ENCODE measurements at places on chromosomes 5 and 9.

DNA sequence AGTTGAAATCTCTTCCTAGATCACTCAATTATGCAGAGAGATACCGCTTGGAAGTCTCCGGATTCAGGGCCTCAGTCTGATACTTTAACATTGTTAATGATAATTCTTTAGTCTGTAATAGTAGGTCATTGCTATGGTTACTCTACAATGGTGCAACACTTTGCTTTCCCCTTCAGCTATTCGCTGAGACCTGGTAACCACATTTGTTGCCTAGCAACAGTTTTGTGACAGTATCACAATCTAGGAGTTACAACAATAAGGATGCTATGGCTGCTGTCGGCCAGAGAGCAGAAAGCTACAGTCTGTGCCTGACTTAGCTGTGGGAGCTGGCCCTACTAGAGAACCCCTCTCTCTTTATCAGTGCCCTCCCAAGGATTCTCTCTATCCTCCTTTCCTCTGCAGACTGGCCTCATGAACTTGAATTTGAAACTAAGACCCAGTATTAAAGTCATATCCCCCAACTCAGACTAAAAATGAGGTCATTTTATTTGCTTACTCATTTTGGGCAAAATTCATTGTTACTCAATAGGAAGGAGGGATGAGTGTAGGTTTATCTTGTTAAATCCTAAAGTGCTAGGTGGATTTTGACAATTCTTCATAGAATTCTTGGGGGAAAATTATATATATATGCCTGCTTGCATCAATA is 39.3 kb downstream of the NR2F1 start:
- H3K27me3 ChIP-seq: peaks cover 19% of the 10 kb centered on the region
- no peak overlapping the region for H3K27ac ChIP-seq
- H3K36me3 ChIP-seq: peaks cover 3% of the 10 kb centered on the region
- H3K4me1 ChIP-seq: peaks cover 31% of the 10 kb centered on the region
- no peak for DNase-seq
- no peak overlapping the region for H3K4me3 ChIP-seq

- DNase-seq: no peak
- no peaks in the 10 kb centered on the region for H3K36me3 ChIP-seq
- H3K27ac ChIP-seq: no peak overlapping the region
These were observed 113.2 kb downstream of the CEMIP2 start for GRCh38 chr9:71655141-71655540.

- no peak overlapping the region for H3K27ac ChIP-seq
- H3K4me1 ChIP-seq: no peaks in the 10 kb centered on the region
- H3K4me3 ChIP-seq: no peak overlapping the region
- H3K36me3 ChIP-seq: no peaks in the 10 kb centered on the region
These were observed 19.4 kb downstream of the FIBCD1 start for GRCh38 chr9:130919559-130920145.

GRCh38 chr9:136787690-136788400 is 3.3 kb upstream of the TMEM141 start:
- H3K4me3 ChIP-seq: no peak overlapping the region
- peaks cover 23% of the 10 kb centered on the region for H3K4me1 ChIP-seq
- no peaks in the 10 kb centered on the region for H3K27me3 ChIP-seq
- DNase-seq: peak; percentile 75

- H3K4me3 ChIP-seq: no peak overlapping the region
- no peak for DNase-seq
- H3K27me3 ChIP-seq: no peaks in the 10 kb centered on the region
These were observed 458.6 kb downstream of the ZSWIM6 start for GRCh38 chr5:61790678-61791077.

- H3K36me3 ChIP-seq: no peaks in the 10 kb centered on the region
- H3K27me3 ChIP-seq: no peaks in the 10 kb centered on the region
- DNase-seq: no peak
- H3K4me3 ChIP-seq: no peak overlapping the region
These were observed 41.7 kb upstream of the AKNA start for GRCh38 chr9:114429488-114429887.

GRCh38 chr9:76677481-76678055 is 86.7 kb upstream of the PCA3 start:
- H3K27me3 ChIP-seq: no peaks in the 10 kb centered on the region
- H3K4me1 ChIP-seq: peaks cover 10% of the 10 kb centered on the region
- H3K4me3 ChIP-seq: no peak overlapping the region
- DNase-seq: no peak

DNA sequence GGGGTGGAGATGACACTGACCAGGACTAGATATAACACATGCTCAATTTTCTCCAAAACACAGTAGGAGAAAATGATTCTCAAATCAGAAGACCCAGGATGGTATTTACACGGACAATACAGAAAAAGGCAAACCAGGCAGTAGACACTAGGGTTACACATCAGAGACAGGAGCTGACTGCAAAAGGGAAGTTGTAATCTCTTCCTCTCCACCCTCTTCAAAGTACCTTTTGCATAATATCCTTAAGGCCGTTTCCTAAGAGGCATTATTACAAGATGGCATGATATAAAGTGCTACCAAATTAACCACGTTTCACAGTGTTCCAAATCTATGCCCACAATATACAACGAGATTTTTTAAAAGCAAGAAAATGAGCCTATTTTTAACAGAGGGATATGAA is 39.2 kb downstream of the YIPF5 start:
- DNase-seq: no peak
- H3K27me3 ChIP-seq: no peaks in the 10 kb centered on the region
- H3K27ac ChIP-seq: no peak overlapping the region
- H3K36me3 ChIP-seq: no peaks in the 10 kb centered on the region

GRCh38 chr5:177456976-177457851 is 10.6 kb downstream of the PRR7 start:
- H3K27me3 ChIP-seq: no peaks in the 10 kb centered on the region
- peaks cover 20% of the 10 kb centered on the region for H3K36me3 ChIP-seq
- DNase-seq: peak; percentile 59

DNA sequence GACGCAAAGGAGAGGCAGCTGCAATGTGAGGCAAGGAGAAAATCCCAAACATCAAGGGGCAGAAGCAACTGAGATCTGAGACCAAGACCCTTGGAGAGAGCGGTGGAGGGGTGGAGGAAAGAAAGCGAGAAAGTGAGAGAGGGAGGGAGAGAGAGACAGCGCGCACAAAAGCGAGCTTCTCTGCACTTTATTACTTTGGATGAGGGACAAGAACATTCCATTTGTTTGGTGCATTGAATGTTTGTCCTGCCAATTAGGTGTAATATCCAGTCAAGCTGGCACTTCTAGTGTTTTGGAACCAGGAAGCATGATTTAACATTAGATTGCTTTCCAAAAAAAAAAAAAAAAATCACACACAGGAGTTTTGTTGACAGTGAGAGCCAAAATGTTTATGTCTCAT is 1.4 kb downstream of the CAST start:
- H3K4me1 ChIP-seq: peaks cover 50% of the 10 kb centered on the region
- no peak for DNase-seq
- peak overlapping the region; percentile 96 for H3K4me3 ChIP-seq

DNA sequence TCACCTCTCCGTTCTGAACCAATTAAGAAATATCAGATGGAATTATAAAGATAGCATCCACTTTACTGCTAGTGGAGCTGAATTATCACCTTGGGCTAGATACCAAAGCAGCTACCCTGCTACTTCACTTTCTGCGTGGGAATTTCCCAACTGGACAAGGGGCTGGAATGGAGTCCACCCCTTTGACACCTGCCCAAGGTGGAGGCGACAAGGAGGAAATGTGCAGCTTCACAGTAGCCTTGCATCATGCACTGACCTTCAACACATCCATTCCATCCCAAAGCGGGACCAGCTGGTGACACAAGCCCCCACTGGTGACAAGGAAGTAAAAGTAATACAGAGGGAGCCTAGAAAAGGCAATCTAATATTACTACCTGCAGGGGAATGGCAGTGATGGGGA is 30.7 kb downstream of the CTNND2 start:
- H3K36me3 ChIP-seq: no peaks in the 10 kb centered on the region
- no peaks in the 10 kb centered on the region for H3K27me3 ChIP-seq
- H3K4me3 ChIP-seq: no peak overlapping the region
- H3K4me1 ChIP-seq: no peaks in the 10 kb centered on the region
- no peak overlapping the region for H3K27ac ChIP-seq

GRCh38 chr5:115296124-115297022 is at the start of gene CCDC112:
TSS of gene CCDC112 (minus strand) at chr5:115296654. CDS start at chr5:115296543, 111 bp downstream.
- H3K36me3 ChIP-seq: no peaks in the 10 kb centered on the region
- peak; percentile 84 for DNase-seq
- peaks cover 14% of the 10 kb centered on the region for H3K27me3 ChIP-seq
- peaks cover 7% of the 10 kb centered on the region for H3K4me1 ChIP-seq
- H3K27ac ChIP-seq: no peak within 1 kb of the TSS

GRCh38 chr5:33462456-33462855 is 21.7 kb downstream of the TARS1 start:
- H3K4me3 ChIP-seq: no peak overlapping the region
- no peak for DNase-seq
- peaks cover 96% of the 10 kb centered on the region for H3K36me3 ChIP-seq
- peaks cover 5% of the 10 kb centered on the region for H3K4me1 ChIP-seq

DNA sequence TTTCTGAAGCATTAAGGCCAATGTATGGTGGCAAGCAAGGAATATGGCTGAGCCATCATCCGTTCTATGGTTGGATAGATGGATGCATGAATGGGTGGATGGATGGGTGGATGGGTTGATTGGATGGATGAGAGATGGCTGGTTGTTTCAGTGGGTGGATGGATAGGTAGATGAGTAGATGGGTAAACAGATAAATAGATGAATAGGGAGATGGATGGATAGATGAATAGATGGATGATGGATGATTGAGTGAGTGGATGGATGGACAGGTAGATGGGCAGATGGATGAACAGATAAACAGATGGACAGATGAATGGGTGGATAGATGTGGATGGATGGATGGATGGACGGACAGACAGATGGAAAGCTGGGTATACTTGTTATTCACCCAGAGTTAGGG is 92.6 kb upstream of the ZNF618 start:
- H3K4me1 ChIP-seq: no peaks in the 10 kb centered on the region
- peaks cover 16% of the 10 kb centered on the region for H3K27me3 ChIP-seq
- H3K4me3 ChIP-seq: no peak overlapping the region
- H3K27ac ChIP-seq: no peak overlapping the region
- H3K36me3 ChIP-seq: no peaks in the 10 kb centered on the region

DNA sequence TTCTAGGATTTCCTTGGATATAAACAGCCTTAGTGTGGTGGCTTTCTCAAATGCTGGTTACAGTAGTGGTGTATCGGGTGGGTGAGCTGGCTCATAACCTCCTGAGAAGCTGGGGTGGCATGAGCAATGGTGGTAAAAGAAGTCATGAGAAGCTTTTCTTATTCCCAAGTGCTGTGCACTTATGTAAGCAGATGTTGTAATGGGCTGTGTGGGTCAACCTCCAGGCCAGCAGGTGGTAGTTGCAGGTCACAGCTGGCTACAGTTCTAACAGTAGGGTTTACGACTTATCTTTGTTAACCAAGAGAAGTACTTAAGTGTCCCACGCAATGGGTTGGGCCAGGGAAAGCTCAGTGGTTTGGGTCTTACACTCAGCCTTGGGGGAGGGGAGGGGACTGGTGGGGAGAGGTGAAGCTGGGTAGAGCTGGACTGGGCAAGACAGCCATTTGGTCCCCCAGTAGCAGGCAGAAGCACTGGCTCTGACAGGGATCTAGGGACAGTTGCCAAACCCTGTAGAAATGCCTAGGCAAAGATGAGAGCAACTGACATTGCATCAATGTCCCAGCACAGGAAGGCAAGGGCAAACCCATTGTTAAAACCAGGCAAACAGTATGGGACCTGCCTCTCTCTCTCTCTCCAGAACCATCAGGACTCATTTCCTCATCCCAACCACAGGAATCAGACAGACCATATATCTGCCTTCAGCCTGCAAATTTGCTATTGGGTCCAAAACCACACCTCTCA is 76.8 kb downstream of the RNF130 start:
- H3K4me3 ChIP-seq: no peak overlapping the region
- H3K27ac ChIP-seq: no peak overlapping the region
- peaks cover 2% of the 10 kb centered on the region for H3K36me3 ChIP-seq
- no peaks in the 10 kb centered on the region for H3K4me1 ChIP-seq
- DNase-seq: no peak
- H3K27me3 ChIP-seq: no peaks in the 10 kb centered on the region

DNA sequence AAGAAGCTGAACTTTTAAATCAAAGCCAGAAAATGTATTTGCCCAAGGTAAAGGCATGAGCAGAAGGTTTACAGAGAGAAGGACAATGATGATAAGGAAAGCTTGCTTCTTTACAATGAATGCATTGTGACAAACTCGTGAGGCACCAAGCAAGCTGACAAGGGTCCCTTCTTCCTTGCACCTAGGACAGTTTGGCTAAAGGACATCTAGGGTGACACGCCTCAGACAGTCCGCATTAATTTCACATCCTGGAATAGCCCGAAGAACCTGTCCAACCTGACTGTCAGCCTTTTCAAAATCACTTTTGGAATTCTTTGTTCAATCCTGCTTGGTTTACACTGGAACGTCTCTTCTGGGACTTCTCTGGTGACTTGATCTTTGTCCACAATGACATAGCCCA is 146.4 kb upstream of the MAP3K1 start:
- H3K4me3 ChIP-seq: no peak overlapping the region
- no peak overlapping the region for H3K27ac ChIP-seq
- H3K4me1 ChIP-seq: peaks cover 48% of the 10 kb centered on the region
- H3K27me3 ChIP-seq: no peaks in the 10 kb centered on the region

- DNase-seq: no peak
- no peaks in the 10 kb centered on the region for H3K36me3 ChIP-seq
- no peak overlapping the region for H3K4me3 ChIP-seq
- peak overlapping the region; percentile 47 for H3K27ac ChIP-seq
- H3K4me1 ChIP-seq: peaks cover 9% of the 10 kb centered on the region
- no peaks in the 10 kb centered on the region for H3K27me3 ChIP-seq
These were observed 13.0 kb upstream of the SPINK4 start for GRCh38 chr9:33227008-33227398.

- peak; percentile 61 for DNase-seq
- peaks cover 67% of the 10 kb centered on the region for H3K36me3 ChIP-seq
- peak overlapping the region; percentile 93 for H3K4me3 ChIP-seq
- H3K4me1 ChIP-seq: peaks cover 55% of the 10 kb centered on the region
- H3K27me3 ChIP-seq: no peaks in the 10 kb centered on the region
- H3K27ac ChIP-seq: peak overlapping the region; percentile 99
These were observed 1.2 kb downstream of the ST8SIA4 start for GRCh38 chr5:100901821-100902341.

DNA sequence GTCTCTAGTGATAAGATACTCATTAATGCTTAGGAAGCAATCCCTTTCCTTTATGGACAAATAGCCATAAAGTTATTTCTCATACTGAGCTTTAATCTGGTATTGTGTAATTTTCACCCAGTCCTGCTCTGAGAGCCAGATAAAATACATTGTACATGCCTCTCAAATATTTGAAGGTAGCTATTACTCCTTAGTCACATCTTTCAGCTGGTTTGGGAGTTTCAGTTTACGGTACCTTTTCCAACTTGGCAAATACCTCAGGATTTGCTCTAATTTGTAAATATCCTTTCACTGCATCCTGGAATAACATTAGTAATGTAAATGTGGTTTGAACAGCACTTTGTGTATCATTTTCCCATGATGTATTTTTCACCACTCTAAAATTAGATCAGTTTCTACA is 47.4 kb downstream of the ABHD17B start:
- peaks cover 74% of the 10 kb centered on the region for H3K36me3 ChIP-seq
- no peak overlapping the region for H3K27ac ChIP-seq
- H3K27me3 ChIP-seq: no peaks in the 10 kb centered on the region

All from activated T-cell treated with anti-CD3 and anti-CD28 coated beads, Interleukin-2, amount 50 U/mL, for 24 hours (primary cell).